Activated CD4-positive, alpha-beta T cell treated with anti-CD3 and anti-CD28 coated beads, Interleukin-2, amount 50 U/mL, for 48 hours (primary cell): ENCODE measurements at places on chromosomes 12 and 14.

DNA sequence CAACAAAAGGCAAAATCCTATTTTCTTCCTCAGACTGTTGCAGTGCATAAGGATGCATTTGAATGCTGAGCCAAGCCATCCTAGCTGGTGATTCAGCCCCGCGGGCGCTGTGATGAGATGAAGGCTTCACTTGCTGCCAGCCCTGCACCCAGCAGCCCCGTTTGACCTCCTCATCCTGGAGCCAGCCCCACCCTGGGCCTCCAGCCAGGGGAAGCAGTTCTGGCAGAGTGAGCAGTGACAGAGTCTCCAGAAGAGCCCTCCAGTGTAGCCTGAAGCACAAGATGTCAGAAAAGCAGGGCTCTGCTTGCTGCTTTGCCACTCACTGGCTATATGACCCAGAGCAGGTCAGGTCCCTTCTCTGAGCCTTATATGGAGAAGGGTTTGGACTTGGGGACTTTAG, 96.2 kb upstream of the HSPB8 start:
- no peak for DNase-seq

DNA sequence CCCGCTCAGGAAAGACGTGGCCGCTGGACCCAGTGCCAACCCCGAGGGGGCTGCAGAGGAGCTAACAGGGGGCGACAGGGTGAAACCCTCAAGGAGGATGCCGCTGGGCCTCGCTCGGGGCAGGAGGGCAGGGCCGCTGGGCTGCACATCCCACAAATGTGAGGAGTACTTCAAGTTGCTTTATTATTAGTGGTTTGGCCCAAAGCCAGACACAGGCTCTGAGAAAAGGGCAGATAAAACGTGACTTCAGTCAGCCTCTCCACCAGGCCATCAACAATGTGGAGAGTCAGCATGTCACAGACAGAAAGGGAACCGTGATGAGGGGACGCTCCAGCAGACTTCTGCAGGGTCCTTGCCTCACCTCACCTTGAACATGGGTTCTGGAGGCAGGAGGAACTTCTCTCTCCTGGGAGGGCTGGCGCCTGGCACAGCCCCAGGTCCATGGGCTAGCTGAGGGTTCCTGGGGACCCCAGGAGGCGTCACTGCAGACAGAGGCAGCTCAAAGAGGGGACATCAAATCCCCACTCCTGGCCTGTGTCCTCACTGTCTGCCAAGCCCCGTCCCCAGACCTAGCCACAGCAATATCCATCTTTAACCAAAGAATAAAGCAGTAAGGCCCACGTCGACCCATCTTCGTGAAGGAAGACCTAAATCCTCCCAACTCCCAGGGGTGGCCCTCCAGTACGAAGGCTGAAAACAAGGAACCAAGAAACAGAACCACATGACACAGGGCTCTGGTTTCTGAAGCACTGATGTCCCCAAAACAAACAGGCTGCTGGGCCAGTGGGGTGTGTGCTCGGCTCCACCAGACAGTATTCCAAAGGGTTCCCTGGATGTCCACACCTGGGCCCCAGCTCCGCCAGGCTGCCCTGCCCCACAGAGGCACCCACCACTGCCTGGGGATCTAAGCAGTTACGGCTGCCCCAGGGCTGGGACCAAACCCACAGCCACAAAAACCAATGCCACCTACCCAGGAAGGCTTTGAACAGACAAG, 35.1 kb downstream of the CCDC85C start:
- DNase-seq = no peak

GRCh38 chr14:62062645-62063044, 300.4 kb downstream of the SNAPC1 start:
- DNase-seq = no peak

DNA sequence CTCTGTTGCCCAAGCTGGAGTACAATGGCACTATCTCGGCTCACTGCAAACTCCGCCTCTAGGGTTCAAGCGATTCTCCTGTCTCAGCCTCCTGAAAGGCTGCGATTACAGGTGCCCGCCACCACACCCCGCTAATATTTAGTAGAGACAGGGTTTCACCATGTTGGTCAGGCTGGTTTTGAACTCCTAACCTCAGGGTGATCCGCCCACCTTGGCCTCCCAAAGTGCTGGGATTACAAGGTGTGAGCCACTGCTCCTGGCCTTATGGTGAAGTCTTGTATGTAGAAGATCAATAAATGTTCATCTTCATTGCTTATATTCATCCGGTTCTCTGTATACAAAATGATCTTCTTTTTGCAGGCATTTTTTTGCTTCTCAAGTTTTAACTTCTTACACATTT, 47.8 kb downstream of the MDM2 start:
- no peak for DNase-seq

- DNase-seq = no peak
Measured at GRCh38 chr12:104938371-104938770, 19.7 kb downstream of the SLC41A2 start.

DNA sequence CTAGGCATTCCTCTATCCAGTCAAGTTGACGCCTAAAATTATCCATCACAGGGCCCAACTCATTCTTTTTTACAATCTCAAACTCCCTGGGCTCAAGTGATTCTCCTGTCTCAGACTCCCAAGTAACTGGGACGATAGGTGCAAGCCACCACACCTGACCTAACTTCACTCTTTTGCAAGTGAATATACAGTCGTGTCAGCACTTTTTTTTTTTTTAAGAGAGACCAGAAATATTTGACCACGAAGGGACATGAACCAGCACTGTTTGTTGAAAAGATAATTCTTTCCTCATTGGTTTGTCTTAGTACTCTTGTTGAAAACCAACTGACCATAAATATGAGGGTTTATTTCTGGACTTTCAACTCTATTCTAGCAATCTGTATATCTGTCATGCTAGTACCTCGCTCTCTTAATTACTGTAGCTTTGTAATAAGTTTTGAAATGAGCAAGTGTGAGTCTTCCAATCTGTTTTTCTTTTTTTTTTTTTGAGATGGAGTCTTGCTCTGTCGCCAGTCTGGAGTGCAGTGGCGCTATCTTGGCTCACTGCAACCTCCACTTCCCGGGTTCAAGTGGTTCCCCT, 14.0 kb downstream of the PTGR2 start:
- no peak for DNase-seq

- no peak for DNase-seq
Measured at GRCh38 chr14:104397956-104398355, 181.6 kb upstream of the C14orf180 start.

DNA sequence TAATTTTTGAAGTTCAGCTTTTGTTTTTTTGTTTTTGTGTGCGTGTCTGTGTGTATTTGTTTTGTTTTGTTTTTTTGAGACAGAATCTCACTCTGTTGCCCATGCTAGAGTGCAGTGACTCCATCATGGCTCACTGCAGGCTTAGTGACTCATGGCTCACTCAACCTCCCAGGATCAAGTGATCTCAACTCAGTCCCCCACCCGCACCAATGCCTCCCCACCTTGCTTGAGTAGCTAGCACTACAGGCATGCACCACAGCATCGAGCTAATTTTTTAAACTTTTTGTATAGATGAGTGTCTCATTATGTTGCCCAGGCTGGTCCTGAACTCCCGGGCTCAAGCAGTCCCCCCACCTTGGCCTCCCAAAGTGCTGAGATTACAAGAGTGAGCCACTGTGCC, 981.4 kb downstream of the BCL11B start:
- peak; percentile 8 for DNase-seq

GRCh38 chr14:91897106-91897701, 29.9 kb upstream of the TC2N start:
- DNase-seq = no peak

GRCh38 chr12:49332891-49333371, 4.1 kb downstream of the C1QL4 start:
- no peak for DNase-seq

DNA sequence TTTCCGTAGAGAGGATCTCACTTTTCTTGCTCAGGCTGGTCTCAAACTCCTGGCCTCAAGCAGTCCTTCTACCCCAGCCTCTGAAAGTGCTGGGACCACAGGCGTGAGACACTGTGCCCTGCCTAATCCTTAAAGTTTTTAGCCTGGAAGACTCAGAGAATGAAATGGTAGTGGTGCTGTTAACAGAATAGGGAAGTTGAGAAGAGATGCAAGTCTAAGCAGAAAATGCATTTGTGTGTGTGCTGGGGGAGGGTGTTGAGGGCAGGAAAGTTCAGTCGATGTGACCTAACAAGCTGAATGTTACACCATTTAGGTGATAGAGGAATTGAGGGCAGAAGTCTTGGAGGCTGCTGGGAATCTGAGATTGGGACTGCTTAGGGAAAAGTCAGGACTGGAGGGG, 6.9 kb upstream of the TUBA1A start:
- no peak for DNase-seq

DNA sequence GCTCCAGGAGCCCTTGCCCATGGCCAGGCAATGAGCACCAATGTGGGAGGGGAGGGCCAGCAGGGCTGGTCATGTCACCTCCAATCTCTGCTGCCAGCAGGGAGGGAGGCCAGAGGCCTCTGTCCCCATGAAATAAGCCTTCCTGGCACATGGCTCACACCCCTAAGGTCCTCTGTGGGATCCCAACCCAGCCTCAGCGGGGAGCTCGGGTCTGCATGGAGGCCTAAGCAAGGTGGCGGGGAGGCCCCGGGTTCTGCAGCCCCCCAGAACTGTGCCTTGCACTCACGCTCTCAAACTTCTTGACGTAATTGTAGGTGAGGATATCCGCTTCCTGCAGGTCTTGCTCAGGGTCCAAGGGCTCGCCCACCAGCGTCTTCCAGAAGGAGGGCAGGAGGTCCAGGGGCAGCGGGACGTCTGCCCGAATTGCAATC, 41.7 kb downstream of the TRAFD1 start:
- DNase-seq = no peak

- DNase-seq = no peak
Measured at GRCh38 chr12:92362126-92362525, 216.5 kb upstream of the BTG1 start.

DNA sequence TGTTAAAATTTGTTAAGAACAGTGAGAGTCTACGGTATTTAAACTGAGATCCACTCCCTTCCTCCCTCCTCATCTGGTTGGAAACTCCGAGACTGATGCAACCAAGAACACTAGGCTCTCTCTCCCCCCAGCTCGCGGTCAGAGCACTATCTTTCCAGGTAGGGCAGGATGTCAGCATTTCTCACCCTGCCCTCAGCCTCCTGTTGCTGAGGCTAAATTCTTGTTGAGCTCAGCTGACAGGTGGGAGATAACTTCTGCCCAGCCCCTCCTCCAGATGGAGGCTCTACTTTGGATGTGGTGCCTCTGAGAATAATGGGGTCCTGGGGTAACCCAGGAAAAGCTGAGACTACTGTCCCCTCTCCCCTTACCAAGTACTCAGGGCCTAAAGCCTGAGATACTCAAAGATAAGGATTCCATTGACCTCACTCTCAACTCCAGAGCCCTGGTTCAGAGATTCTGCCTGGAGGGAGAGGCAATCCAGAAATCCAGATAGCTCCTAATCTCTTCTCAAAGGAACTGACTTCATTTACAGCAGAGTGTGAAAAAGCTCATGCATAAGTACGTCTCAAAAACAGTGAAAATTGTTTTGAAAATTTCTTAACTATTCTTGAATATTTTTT, 110.1 kb downstream of the EML5 start:
- no peak for DNase-seq

DNA sequence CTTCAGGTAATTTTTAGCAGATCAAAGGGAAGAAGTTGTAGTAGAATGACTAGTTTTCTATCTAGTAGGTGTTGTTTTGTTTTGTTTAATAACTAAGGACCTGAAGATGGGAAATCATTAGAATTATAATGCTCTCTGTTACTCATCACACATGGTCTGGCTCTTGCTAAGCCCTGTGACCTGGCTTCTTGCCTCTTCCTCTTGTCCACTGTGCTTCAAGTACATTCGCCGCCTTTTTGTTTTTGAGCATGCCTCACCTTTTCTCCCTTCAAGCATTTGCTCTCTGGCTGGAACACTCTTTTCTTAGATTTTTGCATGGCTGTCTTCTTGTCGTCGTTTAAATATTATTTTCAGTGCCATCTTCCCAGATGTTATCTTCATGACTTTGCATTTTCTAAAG, 47.7 kb downstream of the DAAM1 start:
- DNase-seq = no peak

DNA sequence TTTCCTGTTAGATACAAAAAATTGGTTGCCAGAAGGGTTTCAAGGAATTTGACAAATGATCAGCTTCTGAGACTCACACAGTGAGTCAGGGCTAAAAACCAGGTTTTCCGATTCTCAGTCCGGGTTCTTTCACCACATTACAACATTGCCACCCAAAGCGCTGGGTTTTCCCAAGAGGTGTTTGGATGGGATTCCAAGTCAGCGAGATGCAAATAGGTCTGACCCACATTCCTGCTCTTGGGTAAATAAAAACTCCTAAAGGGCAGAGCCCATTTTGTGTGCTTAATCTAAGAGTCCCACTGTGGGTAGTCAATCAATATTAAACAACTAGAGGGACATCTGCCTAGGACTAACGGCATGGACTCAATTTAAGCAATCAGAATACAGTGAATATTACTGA, 5.4 kb upstream of the RIC8B start:
- no peak for DNase-seq

DNA sequence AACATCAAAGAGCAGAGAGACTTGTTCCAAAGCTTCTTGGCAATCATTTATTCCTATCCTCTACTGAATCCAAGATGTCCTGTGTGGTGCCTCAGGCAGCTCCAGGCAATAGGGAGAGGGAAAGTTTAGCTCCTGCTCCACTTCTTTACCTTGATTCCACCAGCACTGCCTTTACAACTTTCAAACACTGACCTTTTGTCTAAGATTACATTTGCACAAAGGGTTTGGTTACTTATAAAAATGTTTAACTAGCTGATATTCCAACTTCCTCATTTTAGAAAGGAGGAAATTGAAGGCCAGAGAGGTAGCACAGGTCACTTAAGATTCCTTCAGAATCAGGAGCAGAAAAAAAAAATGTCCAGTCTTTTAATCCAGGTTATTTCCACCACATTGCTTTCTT, 192.7 kb downstream of the BTG1 start:
- no peak for DNase-seq

- no peak for DNase-seq
Measured at GRCh38 chr12:108843187-108843586, 14.2 kb downstream of the SSH1 start.

DNA sequence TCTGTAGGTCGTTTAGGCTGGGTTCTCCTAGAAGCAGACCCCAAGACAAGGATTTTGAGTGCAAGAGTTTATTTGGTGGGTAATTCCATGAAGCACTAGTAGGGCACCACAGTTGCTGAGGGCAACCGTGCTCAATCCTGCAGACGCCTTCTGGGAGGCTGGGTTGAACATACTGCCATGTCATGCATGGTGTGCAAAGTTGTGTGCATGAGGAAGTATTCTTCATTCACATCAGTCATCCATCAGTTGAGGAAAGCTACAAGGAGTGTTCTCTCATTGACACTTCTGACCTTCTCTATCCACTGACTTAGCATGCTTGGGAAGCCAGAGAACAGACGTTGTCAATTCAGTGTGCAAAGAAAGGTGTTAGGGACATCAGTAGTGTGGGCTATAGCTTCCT, 179.2 kb downstream of the PTPN11 start:
- DNase-seq = no peak
